Neural crest cell (in vitro differentiated cells): ENCODE measurements at places on chromosomes 4 and X.

- no peak for DNase-seq
Measured at GRCh38 chr4:89939546-89939945, 44.9 kb downstream of the MMRN1 start.

- no peak for DNase-seq
Measured at GRCh38 chr4:55343887-55344286, 2.2 kb upstream of the SRD5A3 start.

DNA sequence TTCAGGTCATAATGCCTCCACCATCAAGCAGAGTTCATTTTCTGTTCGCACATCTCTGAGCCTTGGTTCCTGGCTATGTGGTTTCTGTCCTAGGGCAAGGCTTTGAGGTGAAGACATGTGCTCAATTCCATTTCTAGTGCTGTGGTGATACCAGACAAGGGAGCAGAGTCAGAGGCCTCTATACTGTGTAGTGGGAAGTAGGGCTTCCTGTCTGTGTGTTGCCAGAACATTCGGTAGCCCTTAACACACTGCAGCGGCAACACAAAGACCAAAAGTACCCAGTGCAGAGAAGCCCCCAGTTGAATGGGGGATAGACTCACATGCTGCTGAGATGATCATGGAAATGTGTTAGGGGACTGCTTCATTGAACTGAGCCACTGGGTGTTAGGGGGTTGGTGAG, 56.4 kb downstream of the STARD8 start:
- no peak for DNase-seq

DNA sequence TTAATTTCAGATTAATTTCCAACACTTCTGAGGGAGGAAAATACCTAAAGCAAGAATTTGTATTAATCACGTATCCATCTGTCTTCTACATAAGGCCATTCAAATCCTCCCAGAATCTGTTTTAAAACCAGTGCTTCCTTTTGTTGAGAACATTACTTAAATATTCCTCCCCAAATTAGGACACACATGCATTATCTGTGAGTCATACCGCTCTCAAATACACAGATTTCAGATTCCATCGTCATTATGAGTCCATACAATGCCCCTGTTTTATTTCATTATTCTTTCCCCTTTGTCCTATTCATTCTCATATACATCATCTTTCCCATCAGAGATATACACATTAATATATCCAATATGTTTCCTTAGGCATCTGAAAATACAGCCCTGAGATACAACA, 57.3 kb upstream of the PRSS12 start:
- no peak for DNase-seq

GRCh38 chrX:124502166-124502565, 155.8 kb downstream of the SH2D1A start:
- no peak for DNase-seq

DNA sequence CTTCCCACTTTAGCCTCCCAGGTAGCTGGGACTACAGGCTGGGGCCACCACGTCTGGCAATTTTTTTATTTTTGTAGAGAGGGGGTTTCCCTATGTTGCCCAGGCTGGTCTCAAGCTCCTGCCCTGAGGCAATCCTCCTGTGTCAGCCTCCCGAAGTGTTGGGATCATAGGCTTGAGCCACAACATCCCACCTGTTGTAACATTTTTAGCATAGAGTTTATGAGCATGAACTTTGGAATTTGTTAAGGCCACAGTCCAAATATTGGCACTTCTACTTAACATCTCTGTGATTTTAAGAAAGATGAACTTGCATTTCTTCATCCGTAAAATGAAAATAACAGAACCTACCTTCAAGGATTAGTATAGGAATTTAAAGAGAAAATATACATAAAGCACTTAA, 445.6 kb downstream of the IQCM start:
- DNase-seq = no peak

DNA sequence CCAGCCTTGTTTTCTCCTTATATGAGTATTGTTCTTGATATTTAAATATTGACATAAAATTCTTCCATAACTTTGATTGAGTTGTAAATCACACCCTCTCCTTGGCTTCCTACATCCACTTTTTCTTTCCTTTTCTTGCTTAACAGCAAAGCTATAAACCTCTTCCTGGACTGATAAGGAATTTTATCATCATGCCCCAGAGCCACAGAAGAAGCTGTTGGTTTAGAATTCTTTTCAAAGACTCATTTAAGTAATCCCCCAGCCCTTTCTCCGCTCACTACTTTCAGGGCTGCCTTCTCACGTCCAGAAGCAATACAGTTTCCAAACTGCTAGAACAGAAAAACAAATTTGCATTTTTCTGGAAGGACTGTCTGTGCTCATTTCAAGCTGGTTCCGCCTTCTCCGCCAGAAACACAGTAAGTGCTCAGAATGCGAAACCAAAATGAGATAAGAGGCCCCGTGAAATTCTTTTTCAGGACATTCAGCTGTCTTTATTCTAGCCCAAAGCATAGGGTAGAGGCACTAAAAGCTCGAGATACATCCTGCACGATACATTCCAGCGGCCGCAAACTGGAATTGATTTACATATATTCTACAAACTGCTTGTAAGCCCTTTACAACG, 849 bp downstream of the MID1 start:
- DNase-seq = no peak

GRCh38 chr4:23382879-23383278, 507.0 kb downstream of the PPARGC1A start:
- no peak for DNase-seq

DNA sequence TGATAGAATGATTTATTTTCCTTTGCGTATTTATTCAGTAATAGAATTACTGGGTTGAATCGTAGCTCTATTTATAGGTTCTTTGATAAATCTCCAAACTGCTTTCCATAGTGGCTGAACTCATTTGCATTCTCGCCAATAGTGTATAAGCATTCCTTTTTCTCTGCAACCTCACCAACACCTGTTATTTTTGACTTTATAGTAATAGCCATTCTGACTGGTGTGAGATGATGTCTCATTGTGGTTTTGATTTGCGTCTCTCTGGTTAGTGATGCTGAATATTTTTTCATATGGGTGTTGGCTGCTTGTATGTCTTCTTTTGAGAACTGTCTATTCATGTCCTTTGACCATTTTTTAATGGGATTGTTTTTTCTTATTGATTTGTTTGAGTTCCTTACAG, 160.7 kb downstream of the MID1IP1 start:
- no peak for DNase-seq

- no peak for DNase-seq
Measured at GRCh38 chr4:40991908-40992307, 222.4 kb downstream of the APBB2 start.

- no peak for DNase-seq
Measured at GRCh38 chrX:5278908-5279307, 949.8 kb downstream of the NLGN4X start.

GRCh38 chr4:4486969-4487368, 54.9 kb downstream of the STX18 start:
- no peak for DNase-seq

GRCh38 chr4:140286456-140286855, 87.0 kb upstream of the SCOC start:
- DNase-seq = no peak

DNA sequence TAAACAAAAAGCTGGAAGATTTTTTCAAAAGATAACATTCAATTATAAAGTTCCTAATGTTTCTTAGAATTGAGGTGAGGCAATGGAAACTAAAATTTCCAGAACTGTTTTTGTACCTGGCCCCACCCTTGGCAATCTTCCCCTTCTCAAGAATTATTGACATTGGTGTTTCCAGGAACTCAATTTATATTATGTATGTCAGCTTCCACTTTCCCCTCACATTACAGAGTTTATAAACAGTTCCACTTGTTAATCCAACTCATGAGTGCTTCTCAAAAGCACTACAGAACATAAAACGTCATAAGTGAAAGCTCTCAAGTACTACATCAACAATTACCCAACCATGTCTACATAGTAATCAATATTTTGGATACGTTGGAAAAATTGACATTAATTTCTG, 107.4 kb downstream of the FAM13A start:
- DNase-seq = no peak

DNA sequence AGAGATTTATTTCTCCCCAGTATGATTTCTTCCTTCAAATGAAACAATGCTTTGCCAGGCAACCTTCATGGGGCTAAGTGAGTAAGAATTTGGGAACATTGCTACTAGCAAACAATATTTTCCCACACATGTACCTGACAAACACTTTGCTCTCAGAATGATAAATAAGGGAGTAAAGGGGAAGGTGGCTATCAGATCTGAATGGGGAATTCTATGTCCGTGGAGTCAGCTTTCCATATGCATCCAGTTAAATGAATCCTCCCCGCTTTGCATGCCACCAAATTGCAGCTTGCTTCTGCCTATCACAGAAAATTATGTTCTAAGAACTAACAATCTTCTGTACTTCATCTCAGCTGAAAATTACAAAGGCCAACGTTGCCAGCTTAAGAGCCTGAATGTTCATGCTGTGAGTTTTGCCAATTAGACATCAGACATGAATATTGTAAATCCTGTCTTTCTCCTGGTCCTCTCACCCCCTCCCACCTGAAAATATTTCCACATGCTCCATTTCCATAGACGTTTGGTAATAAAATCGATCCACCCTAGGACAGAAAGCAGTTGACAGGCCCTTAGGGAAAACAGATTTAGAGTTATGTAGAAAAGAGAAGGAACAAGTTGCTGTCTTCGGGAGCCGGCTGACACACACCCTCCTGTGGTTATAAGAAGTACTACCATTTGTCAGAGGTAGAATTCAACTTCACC, 6.3 kb downstream of the MEPE start:
- no peak for DNase-seq

DNA sequence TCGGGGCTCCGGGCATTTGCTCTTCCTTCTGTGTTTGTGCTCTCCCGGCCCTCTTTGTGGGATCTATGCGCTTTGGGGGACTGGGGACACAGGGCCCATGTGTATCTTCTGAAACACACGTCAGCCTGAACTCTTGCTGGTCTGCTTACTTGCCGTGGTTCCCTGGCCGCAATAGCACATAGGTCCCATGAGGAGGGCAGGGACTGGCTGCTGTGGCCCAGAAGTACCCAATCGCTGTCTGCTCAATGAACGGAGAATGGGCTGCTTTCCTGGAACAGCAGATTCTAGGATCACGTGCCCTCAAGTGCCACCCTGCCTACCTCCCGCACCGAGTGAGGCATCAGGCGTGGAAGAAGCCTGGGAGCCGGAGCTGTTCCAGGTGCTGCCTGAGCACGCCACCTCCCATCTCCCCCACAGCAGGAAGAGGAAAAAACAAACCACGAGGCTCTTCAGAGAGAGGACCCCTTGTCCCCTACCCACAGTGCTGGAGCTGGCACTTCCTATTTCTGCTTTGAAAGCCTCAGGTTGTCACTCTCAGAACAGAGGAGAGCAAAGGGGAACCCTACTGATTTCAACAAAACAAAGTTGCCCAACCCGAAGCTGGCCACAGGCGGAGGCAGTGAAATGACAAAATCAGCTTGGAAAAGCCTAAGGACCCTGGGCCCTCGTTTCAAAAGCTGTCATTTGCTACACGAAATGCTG, 3.8 kb downstream of the G6PD start:
- no peak for DNase-seq

- DNase-seq = no peak
Measured at GRCh38 chrX:96919672-96920071, 36.0 kb downstream of the RPA4 start.

GRCh38 chr4:17153572-17153971, 255.1 kb upstream of the LDB2 start:
- no peak for DNase-seq

DNA sequence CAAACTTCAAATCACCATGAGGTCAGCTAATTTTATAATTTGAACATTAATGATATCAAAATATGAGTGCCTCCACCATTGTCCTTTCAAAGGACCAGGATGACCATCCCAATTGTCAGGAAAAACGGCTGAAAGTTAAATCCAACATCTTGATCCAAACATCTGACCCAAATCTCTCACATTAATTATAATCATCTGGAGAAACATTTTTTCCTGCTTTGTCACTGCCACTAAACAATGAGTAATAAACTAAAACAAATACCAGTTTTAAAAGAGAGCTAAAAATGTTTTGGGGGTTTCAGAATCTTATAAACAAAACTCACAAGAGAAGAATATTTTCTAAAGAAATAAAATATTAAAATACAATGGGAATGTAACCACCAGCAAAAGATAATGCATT, 45.7 kb upstream of the NDST4 start:
- no peak for DNase-seq

DNA sequence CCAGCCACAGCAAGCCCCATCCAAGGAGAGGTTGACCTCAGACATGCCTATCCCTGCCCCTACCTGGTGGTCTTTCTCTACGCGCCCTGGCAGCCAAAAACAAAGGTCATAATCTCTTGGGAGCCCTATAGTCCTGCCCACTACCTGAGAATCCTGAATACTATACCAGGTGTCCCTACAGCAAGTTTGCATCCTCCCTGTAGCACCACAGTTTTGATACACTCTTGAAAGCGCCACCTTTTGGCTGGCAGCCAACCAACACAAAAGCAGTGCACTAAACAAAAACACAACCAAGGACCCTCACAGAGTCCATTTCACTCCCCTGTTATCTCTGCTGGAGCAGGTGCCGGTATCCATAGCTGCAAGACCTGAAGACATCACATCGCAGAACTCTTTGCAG, 523.8 kb upstream of the CPEB2 start:
- no peak for DNase-seq

DNA sequence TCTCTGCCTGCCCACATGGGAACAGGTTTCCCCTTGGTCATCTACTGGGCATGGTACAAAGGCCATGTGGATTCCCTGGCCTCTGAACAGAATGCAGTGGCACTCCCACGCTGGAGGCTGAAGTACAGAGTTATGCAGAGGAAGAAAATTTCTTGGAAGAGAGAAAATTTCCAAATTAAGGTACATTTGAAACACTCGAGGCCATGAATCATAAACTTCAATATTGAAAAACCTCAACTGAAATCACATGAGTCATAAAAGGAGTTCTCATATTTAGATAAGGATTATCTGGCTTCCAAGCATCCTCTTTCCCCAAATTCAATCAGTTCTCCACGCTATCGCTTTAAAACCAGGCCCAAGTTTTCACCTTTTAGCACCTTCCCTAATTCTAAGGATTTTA, 28.1 kb upstream of the TXK start:
- no peak for DNase-seq

GRCh38 chrX:22078117-22078516, 46.0 kb downstream of the PHEX start:
- DNase-seq = no peak

DNA sequence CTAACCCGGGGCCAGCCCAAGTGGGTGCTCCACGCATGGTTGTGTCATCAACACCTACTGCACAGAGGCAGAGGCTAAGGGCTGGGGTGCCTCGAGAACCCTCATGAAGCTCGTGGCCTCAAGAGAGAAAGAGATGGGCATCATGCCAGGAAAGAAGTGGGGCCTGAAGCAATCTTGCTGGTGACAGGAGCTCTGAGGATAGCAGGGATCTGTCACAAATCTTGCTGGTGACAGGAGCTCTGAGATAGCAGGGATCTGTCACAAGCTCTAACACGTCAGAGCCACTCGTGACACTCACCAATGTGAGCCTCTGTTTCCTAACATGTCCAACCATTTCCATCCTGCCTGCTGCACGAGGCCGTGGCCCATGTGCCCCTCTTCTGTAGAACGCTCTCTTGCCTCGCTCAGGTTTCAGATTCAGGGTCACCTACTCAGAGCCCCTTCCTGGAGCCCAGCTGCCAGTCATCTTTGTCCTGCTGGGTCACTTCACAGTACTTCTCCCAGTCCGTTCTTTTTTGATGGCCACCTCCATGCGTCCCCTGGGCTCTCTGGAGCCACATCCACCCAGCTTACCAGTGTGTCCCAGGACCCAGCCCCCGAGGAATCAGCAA, 21.1 kb downstream of the PNMA6E start:
- no peak for DNase-seq

- no peak for DNase-seq
Measured at GRCh38 chr4:153595894-153596601, 88.0 kb upstream of the TLR2 start.
